ENCODE measurements at places on chromosomes 5 and 9.

DNA sequence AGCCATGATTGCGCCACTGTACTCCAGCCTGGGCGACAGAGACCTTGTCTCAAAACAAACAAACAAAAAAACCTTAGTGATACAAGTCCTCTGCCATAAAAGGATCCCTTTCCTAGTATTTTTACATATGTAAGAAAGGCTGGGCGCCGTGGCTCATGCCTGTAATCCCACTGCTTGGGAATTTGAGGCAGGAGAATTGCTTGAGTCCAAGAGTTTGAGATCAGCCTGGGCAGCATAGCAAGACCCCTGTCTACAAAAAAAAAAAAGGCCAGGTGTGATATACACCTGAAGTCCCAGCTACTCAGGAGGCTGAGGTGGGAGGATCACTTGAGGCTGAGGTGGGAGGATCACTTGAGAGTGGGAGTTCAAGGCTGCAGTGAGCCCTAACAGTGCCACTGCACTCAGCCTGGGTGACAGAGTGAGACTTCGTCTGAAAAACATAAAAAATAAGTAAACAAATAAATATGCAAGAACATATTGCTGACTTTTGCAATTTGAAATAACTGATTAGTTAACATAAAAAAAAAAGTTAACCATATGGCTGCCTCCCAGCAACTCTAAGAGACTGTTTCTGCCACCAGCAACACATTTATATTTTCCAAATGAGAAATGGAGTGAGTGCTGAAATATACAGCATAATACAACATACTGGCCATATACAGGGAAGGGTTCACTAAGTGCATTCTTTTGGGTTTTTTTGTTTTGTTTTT lies 6.9 kb downstream of the ZNF367 start:
- no peak for DNase-seq

- DNase-seq: no peak
These were observed 170.8 kb upstream of the FBN2 start for GRCh38 chr5:128708841-128709240.

DNA sequence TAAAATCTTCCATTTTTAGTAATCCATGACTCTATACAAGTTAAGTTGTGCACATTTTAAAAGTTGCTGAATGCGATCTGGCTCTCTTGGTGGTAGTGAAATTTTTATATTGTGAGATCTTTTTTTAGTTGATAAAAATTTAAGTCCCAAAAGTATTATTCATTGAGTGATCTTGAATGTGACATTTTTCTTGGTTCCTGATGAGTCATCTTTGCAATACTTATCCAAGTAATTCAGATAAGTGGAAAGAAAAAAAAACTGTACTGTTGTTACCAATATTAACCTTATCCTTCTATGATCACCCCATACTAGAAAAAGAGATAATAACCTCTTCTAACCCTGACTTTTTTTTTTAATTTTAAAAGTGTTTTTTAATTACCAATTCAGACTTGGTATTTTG lies 601.3 kb downstream of the PSAT1 start:
- no peak for DNase-seq

DNA sequence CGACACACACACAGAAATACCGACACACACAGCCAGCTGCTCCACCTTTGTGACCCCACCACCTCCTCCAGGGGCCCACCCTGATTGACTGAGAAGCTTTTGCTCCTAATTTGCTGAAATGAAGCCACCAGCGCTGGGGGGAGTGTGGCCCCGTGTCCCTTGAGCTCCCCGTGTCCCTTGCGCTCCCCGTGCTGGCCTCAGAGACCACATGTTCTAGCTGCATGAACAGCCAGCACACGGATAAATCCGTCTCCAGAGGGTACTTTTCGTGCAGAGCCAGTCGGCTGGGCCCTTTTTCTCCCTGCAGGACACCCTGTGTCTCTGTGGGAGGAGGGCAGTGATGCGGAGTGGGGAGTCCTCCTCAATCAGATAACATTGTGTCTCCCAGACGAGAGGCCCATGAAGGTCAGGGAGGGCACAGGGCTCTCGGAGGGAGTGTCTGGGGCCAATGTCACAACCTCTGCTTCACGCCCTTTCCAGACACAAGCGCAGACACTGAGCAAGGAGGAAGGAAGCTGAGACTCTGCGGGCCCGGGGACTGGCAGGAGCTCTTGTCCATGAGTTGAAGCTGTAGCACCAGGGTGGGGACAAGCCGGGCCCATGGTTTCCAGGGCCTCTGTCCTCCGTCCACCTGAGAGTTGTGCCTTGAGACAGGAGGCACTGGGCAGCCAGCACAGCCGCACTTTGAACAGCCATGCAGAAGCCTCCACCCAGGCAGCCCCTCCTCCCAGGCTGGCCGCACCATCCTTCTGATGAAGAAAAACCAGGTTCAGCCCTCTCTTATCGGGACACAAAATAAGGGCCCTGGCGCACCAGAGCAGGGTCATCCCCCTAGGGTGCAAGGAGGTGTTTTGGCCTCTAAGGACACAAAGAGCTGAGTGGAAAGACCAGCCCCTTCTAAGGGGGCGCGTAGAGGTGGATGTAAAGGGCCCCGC lies 36.4 kb upstream of the SLC6A19 start:
- no peak for DNase-seq

DNA sequence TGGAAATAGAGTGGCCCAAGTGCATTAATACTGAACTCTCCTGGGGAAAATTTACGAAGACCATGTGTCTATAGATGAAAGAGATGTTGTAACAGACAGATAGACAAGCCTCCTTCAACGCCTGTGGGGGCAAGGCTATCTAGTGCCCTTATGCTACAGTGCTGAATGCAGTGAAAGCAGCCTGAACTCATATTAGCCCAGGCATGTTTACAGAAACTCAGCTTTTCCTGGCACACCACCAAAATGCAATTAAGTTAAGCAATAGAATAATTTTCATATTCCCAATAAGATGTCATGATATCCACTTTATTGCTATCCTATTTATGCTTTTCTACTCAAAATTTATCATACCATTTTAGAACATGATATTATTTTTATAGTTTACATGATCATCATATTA lies 277.0 kb downstream of the DIRAS2 start:
- no peak for DNase-seq

DNA sequence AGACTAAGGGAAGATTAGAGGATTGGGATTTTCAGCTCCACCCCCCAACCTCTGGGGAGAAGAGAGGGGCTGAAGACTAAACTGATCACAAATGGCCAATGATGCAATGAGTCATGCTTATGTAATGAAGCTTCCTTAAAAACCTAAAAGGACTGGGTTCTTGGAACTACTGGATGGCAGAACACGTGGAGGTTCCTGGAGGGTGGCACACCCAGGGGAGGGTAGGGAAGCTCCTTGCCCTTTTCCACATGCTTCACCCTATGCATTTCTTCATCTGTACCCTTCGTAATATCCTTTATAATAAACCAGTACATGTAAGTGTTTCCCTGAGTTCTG lies 48.6 kb downstream of the ARHGEF28 start:
- DNase-seq: no peak

DNA sequence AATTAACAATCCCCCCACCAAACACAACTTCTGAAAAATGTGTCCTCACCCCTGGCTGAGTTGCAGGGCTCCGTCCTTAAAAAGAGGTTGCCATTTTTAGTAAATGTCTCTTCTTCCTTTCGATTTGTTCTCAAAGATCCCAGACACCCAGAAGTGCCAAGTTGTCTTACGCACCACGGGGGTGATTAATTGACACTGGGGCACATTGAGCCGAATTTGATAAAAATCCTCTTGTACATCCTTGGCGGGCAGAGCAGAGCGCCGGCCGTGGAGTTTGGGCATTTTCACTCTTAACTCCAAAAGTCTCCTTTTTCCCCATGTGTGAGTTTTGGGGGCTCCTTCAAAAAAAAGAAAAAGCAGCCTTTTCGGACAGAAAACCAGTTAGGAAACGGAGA lies 4.5 kb downstream of the LMX1B start:
- DNase-seq: no peak

GRCh38 chr5:145712245-145712644 lies 122.9 kb downstream of the PRELID2 start:
- no peak for DNase-seq

DNA sequence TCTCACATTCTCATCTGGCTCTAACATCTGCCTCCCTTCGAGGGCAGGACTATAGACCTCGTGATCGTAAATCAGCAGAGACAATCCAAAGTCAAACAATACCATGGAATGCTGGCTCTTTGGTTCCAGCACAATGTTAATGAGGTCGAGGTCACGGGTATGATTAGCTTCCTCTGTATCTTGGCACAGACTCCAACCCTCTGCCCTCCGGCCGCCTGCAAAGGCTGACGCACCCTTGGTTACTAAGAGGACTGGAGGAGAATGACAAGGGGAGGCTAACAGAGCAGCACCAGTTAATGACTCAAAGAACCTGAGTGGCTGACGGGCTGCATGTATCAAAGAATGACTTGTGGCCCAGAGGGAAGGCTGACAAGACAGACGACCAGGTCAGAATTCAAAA lies 10.1 kb downstream of the LHFPL2 start:
- DNase-seq: no peak

DNA sequence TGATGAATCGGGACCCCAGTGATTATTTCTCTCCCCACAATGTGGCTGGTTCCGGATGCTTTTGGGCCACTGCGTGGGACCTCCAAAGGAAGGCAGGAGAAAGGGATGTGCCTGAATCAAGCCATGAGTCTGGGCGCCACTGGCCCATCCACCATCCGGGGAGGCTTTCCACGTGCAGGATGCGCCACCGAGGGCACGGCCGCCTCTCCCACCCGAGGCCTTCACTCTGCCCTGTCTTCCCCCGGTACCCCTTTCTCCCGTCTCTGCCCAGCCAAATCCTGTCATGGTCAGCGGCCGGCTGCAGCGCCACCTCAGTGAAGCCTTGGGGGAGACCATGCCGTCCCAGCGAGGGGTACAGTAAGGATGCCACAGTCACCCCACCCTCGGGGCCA lies 43.9 kb upstream of the GRHPR start:
- DNase-seq: no peak

DNA sequence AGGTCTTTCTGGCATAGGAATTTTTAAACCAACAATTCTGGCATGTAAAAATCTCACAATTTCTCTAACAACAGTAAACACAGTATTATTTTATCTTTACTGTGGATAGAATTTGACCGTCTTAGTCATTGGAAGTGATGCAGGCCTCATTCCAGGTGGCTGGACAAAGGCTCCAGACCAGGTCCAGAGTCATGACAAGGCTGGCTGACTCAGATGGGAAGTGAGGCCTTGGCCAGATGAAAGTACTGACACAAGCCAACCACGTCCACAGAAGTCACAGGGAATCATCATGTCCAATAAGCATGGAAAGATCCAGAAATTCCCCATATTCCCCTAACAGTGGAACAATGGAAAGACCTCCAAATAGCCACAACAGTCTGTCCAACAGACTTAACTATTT lies 12.4 kb downstream of the SPOCK1 start:
- DNase-seq: no peak

GRCh38 chr5:174176511-174176910 lies 131.0 kb downstream of the NSG2 start:
- no peak for DNase-seq

DNA sequence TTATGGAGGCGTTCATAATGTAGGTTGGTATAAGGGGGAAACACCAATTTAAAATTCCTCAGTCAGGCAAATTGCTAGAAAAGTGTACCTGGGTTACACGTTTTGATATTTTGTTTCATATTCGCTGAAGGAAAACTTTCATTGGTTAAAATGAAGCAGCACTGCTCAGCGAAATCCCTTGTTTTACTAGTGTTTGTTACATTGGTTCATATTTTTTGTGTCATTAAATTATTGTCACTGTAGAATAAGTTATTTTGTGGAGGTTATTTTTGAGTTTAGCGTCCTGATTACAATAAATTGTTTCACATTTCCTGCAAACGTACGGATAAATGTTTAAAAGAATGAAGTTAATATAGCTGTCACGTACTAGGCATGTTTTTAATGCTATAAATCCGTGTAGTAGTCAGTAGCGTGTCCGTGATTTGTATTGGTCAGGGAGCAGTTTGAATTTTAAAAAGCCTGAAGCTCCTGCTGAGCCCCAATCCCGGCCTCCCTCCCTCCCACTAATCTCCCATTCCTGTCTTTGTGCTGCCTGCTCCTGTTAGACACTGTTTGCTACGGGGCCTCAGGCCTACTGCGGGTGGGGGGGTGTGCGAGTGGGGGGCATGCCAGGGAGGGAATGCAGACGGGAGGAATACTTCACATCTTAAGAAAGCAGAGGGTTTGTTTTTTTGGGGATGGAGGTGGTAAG lies 2.0 kb downstream of the NIPBL start:
- DNase-seq: no peak

- no peak for DNase-seq
These were observed 28.4 kb downstream of the MTX3 start for GRCh38 chr5:79962575-79963222.

GRCh38 chr5:119356612-119357188 lies 881 bp downstream of the TNFAIP8 start:
- DNase-seq: no peak

DNA sequence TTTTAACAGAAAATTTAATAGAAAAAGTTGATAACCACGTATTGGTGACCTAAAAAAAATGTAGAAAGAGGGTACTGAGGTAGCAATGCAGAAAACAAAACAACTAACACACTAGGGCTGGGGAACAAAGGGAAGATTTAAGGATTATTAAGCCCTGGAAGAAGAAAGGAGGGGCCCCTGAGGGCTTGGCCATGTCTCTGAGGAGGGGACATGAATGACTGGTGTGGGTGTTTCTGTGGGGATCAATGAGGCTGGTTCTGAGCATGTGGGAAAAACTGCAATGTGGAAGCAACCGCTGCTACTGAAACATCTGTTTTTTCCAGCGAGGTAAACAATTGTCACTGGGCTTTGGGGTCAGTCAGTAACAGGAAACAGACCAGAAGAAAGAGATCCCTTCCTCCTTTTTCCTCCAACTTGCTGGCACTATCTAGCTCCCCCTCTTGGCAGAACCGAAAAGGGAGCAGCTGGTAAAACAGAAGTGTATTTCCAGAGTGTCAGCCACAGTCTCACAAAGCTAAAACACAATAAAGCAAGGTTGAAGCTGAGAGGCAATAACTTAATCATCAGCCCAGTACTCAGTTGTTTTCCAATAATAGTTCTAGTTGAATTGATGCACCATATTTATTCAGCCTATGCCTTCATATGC lies 48.3 kb downstream of the ATPSCKMT start:
- peak; percentile 4 for DNase-seq

DNA sequence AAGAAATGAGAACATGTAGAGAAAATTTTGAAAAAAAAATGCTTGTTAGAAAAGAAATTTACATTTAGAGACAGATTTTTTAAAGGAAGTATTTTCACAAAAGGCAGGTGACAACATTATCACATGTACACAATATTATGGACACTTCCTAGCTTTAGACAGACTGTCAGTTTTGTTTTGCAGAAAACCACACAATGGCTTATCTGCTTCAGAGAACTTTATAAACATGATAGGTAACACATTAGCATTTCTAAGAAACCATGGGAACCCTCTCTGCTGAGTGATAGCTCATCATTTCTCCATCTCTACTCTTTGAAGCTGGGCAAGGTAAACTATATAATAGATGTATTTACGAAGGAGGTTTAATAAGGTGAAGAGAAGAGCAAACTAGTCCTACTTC lies 25.6 kb downstream of the POU5F2 start:
- no peak for DNase-seq
